ENCODE measurements at places on chromosomes 13 and 19.

DNA sequence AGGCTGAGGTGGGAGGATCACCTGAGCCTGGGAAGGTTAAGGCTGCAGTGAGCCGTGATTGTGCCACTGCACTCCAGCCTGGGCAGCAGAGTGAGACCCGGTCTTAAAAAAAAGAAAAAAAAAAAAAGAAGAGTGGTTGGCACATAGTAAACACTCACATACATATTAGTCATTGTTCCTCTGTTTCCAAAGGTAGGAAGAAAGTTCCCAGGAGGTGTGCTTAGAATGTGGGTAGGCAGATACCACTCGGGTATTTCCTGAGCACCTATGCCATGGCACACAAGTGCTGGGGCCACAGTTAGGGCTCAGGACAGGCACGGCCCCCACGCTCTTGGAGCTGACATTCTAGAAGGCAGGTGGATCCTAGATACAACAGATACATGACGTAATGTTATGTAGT lies 41.4 kb downstream of the SIPA1L3 start:
- DNase-seq: no peak

DNA sequence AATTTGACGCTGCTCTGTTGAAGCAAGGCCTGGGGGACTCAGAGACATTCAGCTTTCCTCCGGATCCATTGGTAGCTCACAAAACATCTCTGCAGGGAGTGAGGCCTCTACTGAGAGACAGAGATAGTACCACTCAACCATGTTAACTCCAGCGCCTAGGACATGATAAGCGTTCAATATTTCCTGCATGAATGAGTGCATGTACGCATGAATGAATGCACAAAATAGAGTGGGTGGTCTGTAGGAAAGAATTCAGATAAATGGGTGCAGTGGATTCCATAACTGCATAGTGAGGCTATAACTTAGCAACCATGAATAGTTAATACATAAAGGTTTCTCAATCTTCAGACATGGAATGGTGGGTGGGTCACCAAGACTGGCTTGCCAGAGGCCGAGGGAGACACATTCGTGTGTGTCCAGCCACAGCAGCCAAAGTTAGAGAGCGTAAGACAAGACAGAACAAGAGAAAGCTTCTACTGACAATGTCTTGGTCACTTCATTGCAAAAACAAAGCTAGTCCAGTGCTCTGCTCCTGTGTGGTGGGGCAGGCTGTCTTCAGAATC lies 36.3 kb upstream of the RCBTB2 start:
- no peak for DNase-seq

GRCh38 chr19:34963573-34964406 lies at the start of gene ZNF792:
Gene ZNF792, minus strand, starts transcription at chr19:34964229. Its CDS starts 567 bp downstream, at chr19:34963662.
- DNase-seq: no peak

DNA sequence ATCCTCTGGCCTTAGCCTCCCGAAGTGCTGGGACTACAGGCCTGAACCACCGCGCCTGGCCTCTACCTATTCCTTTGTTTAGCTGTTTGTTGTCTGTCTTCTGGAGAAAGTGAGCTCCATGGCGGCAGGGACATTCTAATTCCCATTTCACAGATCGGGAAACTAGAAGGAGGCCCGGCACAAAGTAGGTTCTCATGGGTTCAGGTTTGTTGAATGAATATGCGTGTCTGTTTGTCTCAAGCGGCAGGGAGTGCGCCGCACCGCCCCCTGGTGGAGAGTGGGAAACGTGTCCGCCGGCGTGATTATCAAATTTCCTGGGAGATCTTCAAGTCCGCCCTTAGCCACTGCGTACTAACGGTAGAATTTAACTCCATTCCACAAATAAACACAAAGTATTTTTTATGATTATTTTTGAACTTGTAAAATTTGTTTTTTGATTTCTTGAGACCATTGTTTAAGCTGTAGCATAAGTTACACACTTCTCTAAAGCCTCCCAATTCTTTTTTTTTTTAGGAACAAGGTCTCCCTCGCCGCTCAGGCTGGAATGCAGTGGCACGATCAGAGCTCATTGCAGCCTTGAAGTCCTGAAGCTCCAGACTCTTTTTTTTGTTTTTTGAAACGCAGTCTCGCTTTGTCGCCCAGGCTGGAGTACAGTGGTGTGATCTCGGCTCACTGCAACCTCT lies 8.9 kb upstream of the CCDC9 start:
- DNase-seq: no peak

GRCh38 chr13:83340170-83340569 lies 542.1 kb downstream of the SLITRK1 start:
- DNase-seq: no peak

DNA sequence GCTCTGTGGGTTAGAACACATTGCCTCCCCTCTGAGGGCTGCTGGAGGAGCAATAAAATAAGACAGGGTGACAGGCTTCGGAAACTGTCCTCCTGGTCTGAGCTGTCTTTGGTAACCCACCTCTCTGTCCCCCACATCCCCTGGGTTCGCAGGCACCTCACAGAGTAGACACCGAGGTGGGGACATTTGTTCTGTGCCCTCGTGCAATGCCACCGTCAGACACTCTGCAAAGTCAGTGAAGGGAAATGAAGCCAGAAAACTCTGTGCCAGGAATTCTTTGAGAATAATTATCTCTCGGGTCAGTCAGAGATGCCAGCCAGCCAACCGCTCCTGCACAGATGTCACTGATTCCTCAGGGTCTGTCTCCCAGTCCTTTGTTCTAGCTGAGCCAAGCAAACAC lies 493.6 kb downstream of the FOXO1 start:
- DNase-seq: no peak

DNA sequence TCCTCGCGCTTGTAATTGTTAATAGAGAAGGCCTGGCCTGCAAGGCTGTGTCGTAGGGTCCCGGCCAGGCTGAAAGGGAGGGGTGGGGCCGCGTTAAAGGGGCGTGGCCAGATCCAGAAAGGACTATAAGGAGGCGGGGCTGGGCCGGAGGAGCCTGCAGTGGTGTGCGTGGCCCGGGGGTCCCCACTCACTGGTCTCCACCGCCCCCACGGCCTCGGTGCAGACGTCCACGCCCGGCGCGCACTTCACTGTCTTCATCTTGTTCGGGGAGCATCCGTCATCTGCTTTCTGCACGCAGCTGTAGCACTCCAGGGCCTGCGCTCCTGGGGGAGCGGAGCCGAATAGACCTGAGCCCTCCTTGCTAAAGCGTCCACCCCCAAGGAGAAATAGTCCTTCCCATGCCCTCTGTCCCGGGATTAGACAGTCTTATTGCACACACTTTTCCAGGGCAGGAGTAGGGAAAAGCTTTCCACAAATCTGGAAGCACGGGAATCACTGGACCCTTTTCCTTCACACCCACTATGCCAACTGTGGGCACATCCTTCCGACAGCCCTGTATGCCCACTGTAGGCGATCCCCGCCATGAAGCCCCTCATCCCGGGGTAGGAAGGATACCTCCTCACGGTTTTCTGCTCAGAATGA lies 1.2 kb downstream of the LYPD3 start:
- no peak for DNase-seq

DNA sequence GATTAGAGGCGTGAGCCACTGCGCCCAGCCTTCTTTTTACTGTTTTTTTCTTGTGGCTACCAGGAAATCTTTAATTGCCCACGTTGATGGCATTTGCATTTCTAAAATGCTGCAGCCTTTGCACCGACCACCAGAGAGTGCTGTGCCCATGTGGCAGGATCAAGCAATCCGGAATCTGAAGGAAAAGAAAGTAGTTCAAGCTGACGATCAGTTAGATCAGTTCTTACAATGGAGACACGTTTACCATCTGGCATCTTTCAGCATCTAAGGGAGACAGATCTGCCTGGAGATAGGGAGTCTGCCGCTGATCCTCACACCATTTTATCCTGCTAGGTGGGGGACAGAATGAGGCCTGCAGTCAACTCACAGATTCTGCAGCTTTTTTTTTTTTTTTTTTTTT lies 19.9 kb downstream of the TINCR start:
- DNase-seq: no peak

GRCh38 chr19:10876459-10877240 lies 5.3 kb downstream of the CARM1 start:
- no peak for DNase-seq

GRCh38 chr19:1028062-1028926 lies 1.9 kb downstream of the CNN2 start:
- no peak for DNase-seq

DNA sequence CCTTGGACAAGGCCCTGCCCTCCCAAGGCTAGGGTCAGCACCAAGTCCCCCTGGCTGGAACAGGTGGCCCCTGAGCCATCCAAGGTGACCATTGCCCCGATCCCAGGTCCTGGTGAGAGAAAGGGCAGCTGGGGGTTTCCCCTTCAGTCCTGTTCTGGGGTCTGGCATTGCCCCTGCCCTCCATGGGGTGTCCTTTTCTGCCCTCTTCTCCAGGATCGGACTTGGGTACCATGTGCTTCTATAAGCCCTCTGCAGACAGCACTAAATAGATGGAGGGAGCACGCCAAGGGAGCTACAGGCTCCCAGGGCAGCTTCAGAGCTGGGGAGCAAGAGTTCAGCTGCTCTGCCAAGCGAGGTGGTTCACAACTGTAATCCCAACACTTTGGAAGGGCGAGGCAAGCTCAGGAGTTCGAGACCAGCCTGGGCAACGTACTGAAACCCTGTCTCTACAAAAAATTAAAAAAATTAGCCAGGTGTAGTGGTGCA lies 13.5 kb upstream of the KCNN1 start:
- DNase-seq: no peak

DNA sequence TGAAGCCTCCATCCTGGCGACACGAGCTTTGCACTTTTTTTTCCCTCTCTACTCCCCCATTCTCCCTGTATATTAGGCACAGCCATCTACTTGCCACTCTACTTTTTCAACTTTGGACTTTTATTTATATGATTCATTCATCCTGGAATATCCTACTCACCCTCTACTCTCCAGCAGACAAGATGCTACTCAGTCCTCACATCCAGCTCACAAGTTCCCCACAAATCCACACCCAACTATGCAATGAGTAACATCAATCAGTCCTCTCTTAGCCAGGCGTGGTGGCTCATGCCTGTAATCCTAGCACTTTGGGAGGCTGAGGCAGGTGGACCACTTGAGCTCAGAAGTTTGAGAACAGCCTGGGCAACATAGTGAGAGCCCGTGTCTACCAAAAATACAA lies 23.9 kb upstream of the URAD start:
- no peak for DNase-seq

DNA sequence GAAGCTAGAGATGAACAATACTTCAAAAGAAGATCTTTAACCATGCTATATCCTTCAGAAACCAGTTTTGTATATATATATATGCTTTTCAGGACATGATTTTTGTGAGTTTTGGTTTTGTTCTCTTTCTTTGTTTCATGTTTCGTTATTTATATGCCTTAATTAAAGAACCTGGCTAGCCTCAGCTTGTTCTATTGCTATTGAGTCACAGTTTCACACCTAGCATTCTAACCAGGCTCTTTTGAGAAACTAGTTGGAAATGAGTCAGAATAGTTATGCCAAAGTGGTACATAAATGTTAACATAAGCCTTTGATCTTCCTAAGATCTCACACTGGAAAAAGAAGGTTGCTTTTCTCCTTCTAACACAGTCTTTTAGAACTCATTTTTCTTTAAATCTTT lies 1925.2 kb downstream of the OLFM4 start:
- DNase-seq: no peak

DNA sequence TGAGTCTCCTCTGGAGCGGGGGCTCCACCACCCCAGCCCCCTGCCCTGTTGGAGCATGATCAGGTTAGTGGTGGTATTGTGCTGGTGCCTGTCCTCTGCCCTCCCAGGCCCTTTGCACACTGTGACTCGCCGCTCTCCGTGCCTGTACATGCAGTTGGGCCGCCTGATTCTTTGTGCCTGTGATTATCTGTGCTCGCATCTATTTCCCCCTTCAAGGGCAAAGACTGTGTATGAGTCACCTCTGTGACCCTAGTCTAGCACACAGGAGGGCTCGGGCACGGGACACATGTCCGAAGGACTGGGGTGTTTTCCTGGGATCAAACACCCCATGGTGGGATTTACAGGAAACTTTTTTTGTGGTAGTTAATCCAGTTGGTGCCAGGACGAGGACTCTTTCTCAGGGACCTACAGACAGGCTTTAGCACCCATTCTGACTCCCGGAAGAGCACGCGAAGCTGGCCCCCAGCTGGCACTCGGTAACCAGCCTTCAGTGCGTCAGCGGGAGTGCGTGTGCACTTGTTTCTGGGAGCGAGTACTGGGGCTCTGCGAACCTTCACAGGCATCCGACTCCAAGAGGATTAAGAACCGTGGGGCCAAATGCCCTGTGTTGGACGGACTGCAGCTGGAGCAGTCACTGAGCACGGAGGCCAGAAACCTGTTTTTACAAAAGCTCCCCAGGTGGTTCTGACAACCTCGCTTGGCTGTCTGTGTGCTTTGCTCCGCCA lies 6.7 kb downstream of the PPP1R37 start:
- DNase-seq: no peak

GRCh38 chr19:43997631-43998290 lies 5.0 kb upstream of the ZNF230 start:
- no peak for DNase-seq

- no peak for DNase-seq
Measured at GRCh38 chr13:40399756-40400155, 266.7 kb downstream of the FOXO1 start.

GRCh38 chr19:31092274-31092673 lies 257.0 kb downstream of the TSHZ3 start:
- DNase-seq: no peak

DNA sequence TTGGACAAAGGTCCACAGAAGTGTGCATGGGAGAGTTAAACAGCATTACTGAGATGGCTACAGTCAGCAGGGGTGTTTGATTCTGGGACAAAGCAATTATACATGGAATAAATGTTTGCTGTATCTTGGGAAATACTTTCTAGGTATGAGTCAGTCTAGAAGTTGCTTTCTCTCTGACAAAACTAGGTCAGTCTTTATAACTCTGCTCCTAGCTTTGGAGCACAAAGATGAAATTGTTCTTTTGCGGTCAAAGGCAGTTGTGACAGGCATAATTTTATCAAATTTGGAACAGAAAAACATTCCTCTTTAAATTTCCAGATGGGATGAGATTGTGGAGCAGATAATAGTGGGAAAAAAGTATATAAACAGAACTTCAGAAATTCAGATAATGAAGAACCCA lies 1045.4 kb upstream of the MIR17HG start:
- no peak for DNase-seq

GRCh38 chr13:98258226-98258625 lies 81.2 kb upstream of the RNF113B start:
- DNase-seq: no peak

- DNase-seq: no peak
Measured at GRCh38 chr13:40064154-40065097, 409.0 kb downstream of the COG6 start.

GRCh38 chr13:110193491-110193890 lies 113.5 kb downstream of the COL4A1 start:
- DNase-seq: no peak

DNA sequence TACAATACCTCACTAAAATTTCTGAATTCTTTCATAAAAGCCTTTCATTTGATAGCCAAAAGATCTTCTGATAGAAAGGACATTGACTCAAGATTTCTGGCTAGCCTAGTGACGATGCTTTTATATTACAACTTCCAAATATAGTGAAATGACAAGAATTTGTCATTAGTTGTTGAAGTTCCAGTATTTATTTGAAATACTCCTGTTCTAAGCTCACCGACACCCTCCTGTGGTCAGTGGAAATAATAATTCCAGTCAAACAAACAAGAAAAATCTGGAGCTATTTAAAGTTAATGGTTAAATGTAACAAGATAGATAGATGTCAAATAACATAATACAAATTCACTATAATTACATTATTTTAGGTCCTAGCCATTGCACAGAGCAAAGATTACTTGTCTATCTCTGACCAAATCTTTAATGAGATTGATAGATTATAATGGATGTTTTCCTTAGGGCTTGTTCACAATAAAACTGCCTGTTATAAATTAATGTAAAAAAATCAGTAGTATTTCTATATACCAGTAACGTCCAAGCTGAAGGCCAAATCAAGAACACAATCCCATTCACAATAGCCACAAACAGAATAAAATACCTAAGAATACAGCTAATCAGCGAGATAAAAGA lies 195.5 kb downstream of the RGCC start:
- DNase-seq: no peak
